ENCODE measurements at places on chromosomes 4 and X.

GRCh38 chr4:44629280-44629866 lies 22.1 kb downstream of the YIPF7 start:
- DNase-seq, result no peak

DNA sequence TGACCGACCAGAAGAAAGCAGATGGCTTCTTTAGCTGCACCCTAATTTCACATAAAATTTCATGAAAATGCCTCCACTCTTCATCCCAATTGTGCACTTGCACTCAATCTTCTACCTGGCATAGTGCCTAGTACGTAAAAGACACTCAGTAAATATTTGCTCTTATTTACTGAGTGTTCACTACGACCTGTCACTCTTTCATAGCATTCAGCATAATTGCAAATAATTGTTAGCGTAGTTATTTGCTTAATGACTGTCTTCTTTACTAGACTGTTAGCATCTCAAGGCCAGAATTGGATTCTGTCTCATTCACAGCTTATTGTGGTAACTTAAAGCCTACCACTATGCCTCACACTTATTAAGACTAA lies 130.2 kb downstream of the ENOX2 start:
- no peak for DNase-seq

GRCh38 chr4:16739997-16740624 lies 158.3 kb downstream of the LDB2 start:
- DNase-seq, result no peak

GRCh38 chr4:174859904-174860303 lies 30.9 kb upstream of the GLRA3 start:
- no peak for DNase-seq

DNA sequence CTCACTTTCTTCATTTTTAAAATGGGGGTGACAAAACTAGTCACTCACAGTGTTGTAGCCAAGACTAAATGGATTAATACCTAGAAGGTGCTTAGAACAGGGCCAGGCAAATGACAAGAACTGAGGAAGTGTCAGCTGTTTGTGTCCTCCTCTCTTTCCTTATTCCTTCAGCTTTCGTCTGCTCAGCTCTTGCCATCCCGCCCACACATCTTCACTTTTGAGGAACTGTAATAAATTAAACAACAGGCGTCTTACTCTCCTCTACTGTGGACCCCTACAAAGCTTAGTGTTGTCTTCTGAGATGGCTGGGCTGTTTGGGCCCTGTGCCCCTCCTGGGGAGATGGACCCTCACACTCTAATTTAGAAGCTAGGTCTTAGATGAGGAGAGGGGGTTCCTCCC lies 2.7 kb downstream of the HPSE start:
- DNase-seq, result no peak

GRCh38 chrX:1521459-1521956 lies 15.5 kb downstream of the P2RY8 start:
- no peak for DNase-seq

DNA sequence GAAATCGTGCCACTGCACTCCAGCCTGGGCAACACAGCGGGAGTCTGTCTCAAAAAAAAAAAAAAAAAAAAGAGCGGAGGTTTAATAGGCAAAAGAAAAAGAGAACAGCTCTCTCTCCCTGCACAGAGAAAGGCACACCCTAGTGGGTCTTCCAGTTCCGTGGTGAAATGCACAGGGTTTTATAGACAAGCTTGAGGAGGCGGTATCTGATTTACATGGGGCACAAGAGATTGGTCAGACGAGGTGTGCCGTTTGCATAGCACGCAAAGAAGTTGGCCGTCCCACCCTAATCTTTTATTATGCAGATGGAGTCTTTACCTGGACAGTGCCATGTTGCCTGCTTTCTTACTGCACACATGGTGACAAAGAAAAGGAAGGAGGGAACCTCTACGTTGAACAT lies 33.5 kb upstream of the REST start:
- no peak for DNase-seq

- DNase-seq, result no peak
These were observed 19.7 kb upstream of the MTM1 start for GRCh38 chrX:150548684-150549083.

- no peak for DNase-seq
These were observed 12.3 kb downstream of the STARD8 start for GRCh38 chrX:68659786-68660185.

DNA sequence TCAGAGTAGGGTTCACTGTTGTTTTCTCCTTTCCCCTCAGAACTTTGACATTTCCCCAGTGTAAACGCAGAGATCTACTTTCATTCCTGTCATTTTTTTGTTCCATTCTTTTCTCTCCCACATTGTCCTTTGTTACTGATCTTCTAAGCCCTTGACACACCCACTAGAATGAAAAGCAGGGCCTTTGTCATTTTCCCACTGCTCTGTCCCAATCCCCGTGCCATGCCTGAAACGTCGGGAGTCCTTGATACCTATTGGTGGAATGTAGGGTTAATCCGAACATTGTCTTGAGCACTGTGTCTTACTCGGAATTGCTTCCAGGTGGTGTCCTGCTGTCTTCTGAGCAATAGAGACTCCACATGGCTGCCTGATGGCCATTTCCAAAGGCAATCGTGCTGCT lies 887.1 kb upstream of the FRG1 start:
- DNase-seq, result no peak

DNA sequence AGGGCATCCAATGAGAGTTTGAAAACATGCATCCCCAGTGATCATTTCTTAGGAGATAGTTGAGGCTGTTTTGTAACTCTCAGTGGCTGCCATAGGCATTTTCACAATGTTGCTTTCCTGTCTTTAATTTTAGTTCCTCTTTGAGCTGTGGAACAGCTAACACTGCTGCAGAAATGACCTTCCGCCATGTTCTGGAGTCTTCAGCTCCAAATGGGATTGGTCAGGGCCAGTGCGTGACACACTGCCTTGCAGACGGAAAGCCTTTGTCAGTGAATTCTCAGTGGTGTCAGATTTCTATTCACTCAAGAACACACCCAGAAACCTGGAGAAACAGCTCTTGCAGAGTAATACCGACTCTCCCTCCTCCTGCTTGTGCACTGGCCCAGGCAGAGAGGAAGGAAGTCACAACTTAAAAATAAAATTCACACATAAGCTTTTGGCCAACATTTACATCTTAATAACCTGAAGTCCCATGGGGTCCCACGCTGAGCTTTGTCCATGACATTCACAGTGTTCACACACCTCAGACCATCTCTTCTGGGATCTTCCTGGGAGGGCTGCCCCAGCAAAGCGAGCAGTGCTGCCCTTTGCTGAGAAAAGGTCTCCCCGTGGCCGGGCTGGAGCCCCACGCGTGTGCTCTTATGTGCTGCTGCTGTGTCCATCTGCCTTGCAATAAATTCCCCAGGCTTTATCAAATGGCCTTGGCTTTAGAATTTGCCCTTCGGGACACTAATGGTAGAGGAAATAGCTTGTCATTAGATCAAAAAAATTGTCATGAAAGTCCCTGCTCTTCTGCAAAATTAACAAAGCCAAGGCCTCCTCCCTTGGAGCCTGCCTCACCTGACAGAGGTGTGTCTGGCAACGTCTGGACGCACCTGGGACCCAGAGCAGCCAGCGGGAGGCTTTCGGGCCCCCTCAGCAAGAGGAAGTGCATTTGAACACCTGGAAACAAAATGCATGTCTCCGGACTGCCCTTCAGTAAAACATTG lies 126.8 kb downstream of the IRF2 start:
- DNase-seq, result no peak

GRCh38 chrX:150157291-150157690 lies 205.8 kb upstream of the MAMLD1 start:
- no peak for DNase-seq

- no peak for DNase-seq
These were observed 443 bp downstream of the GPR143 start for GRCh38 chrX:9765072-9765736.

DNA sequence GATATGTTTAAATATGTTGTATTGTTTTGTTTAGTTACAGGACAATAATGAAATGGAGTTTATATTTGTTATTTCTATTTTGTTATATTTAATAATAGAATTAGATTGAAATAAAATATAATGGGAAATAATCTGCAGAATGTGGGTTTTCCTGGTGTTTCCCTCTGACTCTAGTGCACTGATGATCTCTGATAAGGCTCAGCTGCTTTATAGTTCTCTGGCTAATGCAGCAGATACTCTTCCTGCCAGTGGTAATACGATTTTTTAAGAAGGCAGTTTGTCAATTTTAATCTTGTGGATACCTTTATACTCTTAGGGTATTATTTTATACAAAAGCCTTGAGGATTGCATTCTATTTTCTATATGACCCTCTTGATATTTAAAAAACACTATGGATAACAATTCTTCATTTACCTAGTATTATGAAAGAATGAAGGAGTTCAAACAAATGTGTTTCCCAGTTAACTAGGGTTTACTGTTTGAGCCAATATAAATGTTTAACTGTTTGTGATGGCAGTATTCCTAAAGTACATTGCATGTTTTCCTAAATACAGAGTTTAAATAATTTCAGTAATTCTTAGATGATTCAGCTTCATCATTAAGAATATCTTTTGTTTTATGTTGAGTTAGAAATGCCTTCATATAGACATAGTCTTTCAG lies 26.9 kb downstream of the NUDT6 start:
- DNase-seq, result no peak

DNA sequence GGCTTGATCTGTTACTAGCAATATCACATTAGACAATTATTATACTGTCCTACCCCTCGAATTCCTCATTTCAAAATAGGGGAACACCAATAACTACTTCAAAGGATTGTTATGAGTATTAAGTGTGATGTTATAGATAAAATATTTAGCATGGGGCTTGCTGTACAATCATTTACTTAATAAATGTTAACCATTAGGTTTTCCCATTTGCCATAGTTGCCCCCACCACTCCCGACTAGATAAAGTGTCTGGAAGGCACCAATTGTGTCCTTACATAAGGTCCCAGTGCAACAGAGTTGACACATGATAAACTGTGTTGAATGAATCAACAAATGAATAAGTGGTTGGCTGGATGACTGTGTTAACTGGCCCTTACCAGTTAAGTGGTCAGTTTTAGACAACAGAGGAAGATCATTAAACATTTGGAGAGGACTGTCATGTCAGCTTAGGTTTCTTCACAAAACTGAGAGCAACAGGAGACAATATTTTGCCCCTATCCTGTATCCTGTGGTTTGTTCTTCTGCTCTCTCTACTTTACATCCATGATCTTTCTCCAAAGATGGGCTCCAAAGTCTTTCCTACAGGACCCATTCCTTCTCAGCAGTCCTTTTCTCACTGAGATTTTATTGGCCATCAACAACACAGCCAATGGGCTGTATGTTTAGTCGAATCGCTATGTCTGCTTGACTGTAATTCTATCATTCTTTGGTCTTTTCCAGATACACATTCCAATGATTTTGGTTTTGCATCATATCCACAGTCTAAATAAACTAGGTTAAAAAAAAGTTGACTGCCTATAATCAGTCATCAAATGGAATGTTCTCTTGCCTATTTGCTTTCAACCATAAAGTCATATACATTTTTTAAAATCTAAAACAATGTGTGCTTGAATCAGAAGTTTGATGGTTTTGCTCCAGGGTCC lies 74.4 kb downstream of the RNF150 start:
- DNase-seq, result no peak

DNA sequence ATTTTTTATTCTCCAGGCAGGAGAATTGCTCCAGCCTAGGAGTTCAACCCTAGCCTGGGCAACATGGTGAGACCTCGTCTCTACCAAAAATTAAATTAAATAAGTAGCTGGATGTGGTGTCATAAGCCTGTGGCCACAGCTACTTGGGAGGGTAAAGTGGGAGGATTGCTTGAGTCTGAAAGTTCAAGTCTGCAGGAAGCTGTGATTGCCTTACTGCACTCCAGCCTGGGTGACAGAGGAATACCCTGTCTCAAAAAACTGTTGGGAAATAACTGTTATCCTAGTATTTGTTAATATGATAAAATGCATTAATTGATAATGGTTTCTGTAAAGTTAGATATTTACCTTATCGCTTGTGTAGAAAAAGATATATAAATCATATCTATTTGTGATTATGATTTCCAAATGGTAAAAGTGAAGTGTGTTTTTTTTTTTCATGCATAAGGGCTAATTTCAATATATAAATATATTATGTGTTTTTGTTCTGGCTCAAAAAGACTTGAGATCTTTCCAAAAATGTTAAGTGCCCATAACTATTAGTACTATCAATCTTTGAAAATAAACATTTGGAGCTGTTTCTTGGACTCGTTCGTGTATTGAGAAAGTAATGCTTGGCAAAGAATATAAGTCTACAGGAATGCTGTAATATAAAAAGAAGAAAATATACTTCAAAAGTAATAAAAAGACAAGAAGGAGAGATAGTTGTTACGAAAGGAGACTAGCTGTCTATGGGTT lies 396.6 kb downstream of the ADGRL3 start:
- no peak for DNase-seq

GRCh38 chrX:53813670-53814440 lies 127.3 kb upstream of the HUWE1 start:
- no peak for DNase-seq

DNA sequence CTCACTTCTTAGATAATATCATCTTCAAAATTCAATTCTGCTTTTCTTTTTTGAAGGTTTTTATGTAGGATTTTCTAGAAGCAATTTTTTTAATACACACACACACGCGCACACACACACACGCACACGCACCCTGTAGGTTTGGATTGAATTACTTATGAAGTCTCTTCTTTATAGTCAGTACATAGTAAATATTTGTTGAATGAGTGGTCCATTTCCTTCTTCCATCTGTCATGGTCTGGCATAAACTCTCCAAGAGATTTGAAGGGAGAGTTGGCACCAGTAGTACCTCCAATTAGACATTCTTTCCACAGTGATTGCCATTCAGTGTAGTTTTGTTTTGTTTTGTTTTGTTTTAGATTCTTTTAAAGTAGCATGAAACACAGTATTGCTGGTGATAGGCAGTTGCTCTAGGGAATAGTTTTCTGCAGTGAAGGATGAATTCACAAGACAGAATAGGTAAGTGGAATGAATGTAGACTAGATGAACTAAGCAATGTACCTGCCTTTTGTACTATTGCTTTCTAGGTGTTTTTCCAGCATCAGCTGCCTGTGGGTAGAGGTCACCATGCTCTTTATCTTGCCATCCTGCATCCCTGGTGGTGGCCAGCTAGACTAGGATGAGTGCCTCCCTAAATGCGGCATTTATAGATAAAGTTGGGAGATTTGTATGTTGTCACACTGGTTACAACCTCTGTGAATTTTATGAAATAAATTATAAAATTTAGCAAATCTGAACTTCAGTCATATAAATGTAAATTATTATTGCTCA lies 20.5 kb downstream of the PDLIM5 start:
- DNase-seq, result no peak

- DNase-seq, result no peak
These were observed 163.1 kb upstream of the PLAC1 start for GRCh38 chrX:134821370-134821769.
